ENCODE measurements at places on chromosomes 16 and 17. TPM values are rescaled to one million over a fixed set of nuclear protein-coding genes. Genes with fewer than 3 reads are reported as not detected.

Gene RUNDC3A
- total RNA-seq: 0.13 TPM

Gene RCVRN
- total RNA-seq: not detected

Gene ITGAE
- total RNA-seq: 19.5 TPM

Gene TNFRSF13B
- total RNA-seq: not detected

Data from aortic smooth muscle cell (primary cell).